ENCODE measurements at places on chromosomes 11 and 22. TPM values are rescaled to one million over a fixed set of nuclear protein-coding genes. Genes with fewer than 3 reads are reported as not detected.

Gene DDTL
- total RNA-seq, result 0.80 TPM

Gene KRTAP5-7
- not detected for total RNA-seq

Gene ABTB2
- total RNA-seq, result 3.5 TPM

- DNase-seq, result peak; percentile 45
- H3K27ac ChIP-seq, result no peak overlapping the region
- no peaks in the 10 kb centered on the region for H3K4me1 ChIP-seq
- H3K36me3 ChIP-seq, result no peaks in the 10 kb centered on the region
Measured at GRCh38 chr11:60251485-60252212, 8.7 kb upstream of the MS4A4E start.

DNA sequence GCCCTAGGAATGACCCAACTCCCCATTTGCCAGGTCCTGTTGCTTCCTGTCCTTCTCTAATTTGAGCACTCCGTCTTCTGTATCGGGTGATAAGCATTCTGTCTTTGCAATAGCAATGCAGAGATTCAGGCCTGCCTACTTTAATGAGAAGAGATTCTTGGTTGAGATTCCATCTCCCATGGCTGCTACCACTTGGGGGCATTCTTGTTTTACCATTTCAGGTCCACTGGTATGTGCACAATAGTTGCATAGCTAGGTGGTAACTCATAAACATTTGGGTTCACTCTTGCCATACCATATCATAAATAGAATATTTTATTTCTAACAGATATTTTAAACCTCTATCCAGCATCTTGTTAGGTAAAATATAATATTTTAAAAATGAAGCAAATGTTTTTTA lies 34.4 kb upstream of the CALCB start:
- H3K27me3 ChIP-seq, result peaks cover 2% of the 10 kb centered on the region
- no peak for DNase-seq
- H3K36me3 ChIP-seq, result no peaks in the 10 kb centered on the region

GRCh38 chr11:120606211-120607010 lies 94.9 kb downstream of the GRIK4 start:
- no peak for DNase-seq
- no peak overlapping the region for H3K4me3 ChIP-seq
- no peak overlapping the region for H3K27ac ChIP-seq
- peaks cover 7% of the 10 kb centered on the region for H3K4me1 ChIP-seq
- H3K27me3 ChIP-seq, result no peaks in the 10 kb centered on the region
- no peaks in the 10 kb centered on the region for H3K36me3 ChIP-seq

DNA sequence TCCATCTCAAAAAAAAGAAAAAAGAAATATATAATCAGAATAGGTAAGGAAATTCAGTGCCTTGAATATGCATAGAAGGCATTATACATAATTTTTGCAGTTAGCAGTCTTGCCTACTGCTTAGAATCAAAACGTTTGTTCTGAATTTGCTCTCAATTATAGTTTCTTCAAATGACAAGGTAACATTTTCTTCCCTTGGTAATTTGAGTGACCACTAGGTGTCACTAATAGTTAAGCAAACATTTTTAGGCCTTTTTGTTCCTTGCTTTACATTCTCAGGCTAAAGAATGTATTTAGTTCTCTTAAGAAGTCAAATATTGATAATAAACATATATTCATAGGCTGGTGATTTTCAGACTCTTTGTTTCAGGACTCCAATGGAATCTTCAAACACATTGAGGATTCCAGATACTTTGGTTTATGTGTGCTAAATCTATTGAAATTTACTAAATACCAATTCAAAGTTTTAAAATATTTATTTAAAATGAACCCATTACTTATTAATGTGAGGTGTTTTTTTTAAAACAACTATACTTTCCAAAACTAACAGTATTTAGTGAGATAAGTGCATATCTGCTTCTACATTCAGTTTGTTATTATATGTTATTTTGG lies 55.0 kb upstream of the DEPDC7 start:
- peaks cover 24% of the 10 kb centered on the region for H3K36me3 ChIP-seq
- DNase-seq, result peak; percentile 71
- H3K27ac ChIP-seq, result no peak overlapping the region

DNA sequence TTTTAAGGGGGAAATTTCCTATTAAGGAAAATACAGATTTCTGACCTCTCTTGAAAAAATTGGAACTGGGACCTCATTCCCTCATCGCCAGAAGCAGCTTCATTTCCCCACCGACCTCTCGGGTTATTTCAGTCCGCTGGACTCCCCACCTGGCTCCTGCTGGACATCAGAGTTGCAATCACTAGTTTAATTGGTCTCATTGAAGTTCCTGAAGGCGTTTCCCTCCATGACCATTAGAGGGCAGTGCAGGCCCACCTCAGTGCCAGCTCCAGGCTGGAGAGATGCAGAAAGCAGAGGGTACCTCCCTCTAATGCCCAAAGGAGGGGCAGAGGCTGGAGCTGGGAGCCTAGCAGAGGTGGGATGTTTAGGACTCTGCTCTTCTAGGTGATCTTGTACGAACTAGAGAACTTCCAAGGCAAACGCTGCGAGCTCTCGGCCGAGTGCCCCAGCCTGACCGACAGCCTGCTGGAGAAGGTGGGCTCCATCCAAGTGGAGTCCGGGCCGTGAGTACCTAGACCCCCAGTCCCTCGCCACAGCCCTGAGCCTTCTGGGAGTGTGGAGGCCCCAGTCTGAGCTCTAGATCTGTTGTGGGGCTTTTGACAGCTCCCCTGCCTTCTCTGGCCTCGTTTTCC lies 2.7 kb downstream of the CRYBB3 start:
- no peaks in the 10 kb centered on the region for H3K27me3 ChIP-seq
- DNase-seq, result peak; percentile 56
- H3K36me3 ChIP-seq, result no peaks in the 10 kb centered on the region
- no peaks in the 10 kb centered on the region for H3K4me1 ChIP-seq
- no peak overlapping the region for H3K27ac ChIP-seq

- no peaks in the 10 kb centered on the region for H3K4me1 ChIP-seq
- no peak overlapping the region for H3K27ac ChIP-seq
- H3K4me3 ChIP-seq, result no peak overlapping the region
- DNase-seq, result peak; percentile 20
Measured at GRCh38 chr11:29452146-29452545, 564.7 kb downstream of the KCNA4 start.

DNA sequence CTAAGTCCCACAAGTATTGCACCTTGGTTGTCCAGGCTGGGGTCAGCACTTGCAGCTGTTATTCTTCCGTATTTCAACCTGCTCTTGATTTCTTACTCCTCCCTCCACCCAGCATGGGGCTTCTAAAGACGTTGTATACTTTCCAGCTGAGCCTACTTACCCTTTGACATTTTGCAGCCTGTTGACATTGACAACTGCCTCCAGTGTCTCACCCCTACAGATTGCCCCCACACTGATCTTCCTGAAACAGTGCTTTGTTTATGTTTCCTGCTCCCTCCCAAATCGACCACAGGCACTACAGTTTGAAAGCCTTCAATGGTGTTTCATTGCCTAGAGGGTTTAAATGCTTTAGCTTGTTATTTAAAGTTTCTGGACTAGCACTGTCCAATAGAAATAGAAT lies 56.6 kb downstream of the FAM83F start:
- H3K36me3 ChIP-seq, result no peaks in the 10 kb centered on the region
- peaks cover 9% of the 10 kb centered on the region for H3K4me1 ChIP-seq
- H3K27me3 ChIP-seq, result no peaks in the 10 kb centered on the region
- DNase-seq, result no peak
- no peak overlapping the region for H3K4me3 ChIP-seq
- H3K27ac ChIP-seq, result no peak overlapping the region

- no peak overlapping the region for H3K4me3 ChIP-seq
- DNase-seq, result no peak
- H3K27me3 ChIP-seq, result no peaks in the 10 kb centered on the region
- no peaks in the 10 kb centered on the region for H3K36me3 ChIP-seq
- no peaks in the 10 kb centered on the region for H3K4me1 ChIP-seq
Measured at GRCh38 chr22:48689206-48689605, 1138.5 kb downstream of the BRD1 start.

DNA sequence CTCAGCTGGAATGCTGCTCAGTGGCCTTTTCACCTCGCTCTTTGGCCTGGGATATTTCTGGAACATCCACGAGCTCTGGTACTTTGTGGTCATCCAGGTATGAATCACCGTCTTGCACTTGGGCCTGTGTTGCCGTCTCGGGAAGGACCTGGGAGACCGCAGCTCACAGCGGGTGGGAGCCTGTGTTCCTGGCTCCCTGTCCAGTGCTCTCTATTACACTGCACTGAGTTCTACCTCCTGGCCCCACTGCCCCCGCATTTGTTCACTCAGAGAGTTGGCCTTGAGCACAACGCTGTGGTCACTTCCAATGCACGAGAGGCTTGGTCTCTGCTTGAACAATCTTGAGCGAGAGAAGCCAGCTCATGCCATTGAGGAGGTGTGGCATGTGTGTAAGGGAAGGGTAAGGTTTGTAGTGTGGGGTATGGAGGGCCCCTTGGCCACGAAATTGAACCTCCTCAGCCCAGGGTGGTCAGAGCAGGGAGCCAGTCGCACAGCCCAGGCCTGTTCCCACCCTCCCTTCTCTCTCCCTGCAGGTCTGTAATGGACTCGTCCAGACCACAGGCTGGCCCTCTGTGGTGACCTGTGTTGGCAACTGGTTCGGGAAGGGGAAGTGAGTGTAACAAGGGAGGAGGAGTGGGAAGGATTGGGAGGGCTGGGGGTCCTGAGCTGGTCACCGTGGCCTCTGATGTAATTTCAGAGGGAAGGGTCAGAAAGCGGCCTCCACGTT lies 16.2 kb downstream of the SLC37A2 start:
- no peak overlapping the region for H3K4me3 ChIP-seq
- no peaks in the 10 kb centered on the region for H3K4me1 ChIP-seq
- no peak overlapping the region for H3K27ac ChIP-seq
- H3K36me3 ChIP-seq, result no peaks in the 10 kb centered on the region

DNA sequence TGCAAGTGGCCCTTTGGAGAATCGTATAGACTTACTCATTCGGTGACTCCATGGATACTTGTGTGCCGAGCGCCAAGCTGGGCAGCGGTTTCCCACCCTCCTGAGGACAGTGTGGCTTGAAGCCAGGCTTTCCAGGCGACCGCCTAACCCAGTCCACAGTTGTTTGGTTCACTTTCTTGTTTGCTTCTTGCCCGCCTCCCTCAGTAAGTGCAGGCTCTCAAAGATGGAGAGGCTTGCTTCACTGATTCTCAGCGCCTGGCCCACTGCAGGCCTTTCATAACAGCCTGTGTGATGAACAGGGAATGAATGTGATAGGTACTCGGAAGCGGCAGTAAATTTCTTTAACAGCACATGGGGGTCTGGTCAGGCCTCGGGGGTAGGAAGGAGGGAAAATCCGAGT lies 11.2 kb upstream of the MDK start:
- DNase-seq, result no peak
- no peak overlapping the region for H3K27ac ChIP-seq
- peaks cover 52% of the 10 kb centered on the region for H3K4me1 ChIP-seq
- H3K4me3 ChIP-seq, result no peak overlapping the region
- peaks cover 64% of the 10 kb centered on the region for H3K36me3 ChIP-seq

DNA sequence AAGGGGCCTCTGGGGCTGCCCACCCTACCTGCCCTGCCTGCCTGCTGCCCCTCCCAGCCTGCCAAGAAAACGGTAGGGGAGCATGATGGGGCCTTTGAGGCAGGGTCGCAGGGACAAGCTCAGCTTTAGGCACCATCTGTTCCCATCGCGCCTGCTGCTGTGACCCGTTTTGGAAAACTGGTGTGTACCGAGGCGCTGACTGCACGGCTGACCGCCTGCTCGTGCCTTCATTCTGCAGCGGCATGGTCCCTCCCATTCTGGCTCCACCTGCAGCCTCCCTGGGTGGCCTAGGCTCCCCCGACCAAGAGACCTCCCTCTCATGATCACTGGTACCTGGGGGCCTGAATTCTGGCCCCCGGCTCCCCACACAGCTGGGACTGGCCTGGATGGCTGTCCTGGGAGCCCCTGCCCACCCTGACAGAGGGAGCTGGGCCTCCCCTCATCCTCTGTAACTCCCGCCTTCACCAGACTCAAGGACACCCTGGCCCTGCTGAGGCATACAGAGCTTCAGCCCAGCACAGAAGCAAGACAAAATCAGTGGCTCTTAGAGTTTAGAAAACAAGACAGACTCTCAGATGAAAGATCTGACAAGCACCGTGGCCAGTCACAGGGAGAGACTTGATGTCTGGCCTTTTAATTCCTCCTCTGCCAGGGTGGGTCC lies 6.5 kb upstream of the MYRF start:
- peaks cover 3% of the 10 kb centered on the region for H3K27me3 ChIP-seq
- no peak overlapping the region for H3K4me3 ChIP-seq
- H3K27ac ChIP-seq, result peak overlapping the region; percentile 7
- peaks cover 53% of the 10 kb centered on the region for H3K4me1 ChIP-seq
- peaks cover 27% of the 10 kb centered on the region for H3K36me3 ChIP-seq

- no peak overlapping the region for H3K4me3 ChIP-seq
- H3K4me1 ChIP-seq, result no peaks in the 10 kb centered on the region
- H3K27me3 ChIP-seq, result no peaks in the 10 kb centered on the region
- H3K36me3 ChIP-seq, result peaks cover 22% of the 10 kb centered on the region
- no peak for DNase-seq
- no peak overlapping the region for H3K27ac ChIP-seq
Measured at GRCh38 chr22:42160830-42161696, 30.5 kb upstream of the CYP2D6 start.

DNA sequence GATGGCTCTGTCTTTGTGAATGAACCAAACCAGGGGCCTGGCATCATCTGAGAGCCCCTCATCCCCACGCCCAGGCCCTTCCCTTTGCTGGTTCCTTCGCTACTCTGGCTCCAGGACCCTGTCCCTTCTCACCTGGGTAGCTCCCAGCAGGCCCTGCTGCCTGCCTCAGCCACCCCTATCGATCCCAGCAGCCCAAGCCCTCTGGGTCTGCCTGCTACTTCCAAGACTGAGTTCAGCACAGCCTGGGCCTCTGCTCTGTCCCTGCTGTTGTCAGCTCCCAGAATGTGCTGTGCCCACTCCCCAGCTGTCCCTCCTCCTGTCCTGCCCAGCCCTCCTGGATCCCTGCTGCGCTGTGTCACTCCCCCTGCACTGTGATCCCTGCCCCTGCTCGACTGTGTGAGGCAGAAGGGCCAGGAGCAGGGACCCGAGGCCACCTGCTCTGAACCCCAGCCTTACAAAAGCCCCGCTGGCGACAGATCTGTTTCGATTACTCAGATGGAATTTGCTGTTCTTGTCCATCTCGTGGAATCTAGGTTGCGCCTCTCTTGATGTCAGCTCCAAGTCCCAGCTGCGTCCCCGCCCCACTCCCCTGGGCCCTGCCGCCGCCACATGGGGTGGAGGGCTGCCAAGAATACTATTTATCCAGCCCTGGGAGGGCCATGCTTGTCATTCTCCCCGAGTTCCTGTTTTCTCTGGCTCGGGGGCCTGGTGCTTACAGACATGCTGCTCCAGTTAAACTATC lies 13.0 kb downstream of the MRPL21 start:
- peaks cover 31% of the 10 kb centered on the region for H3K36me3 ChIP-seq
- no peak overlapping the region for H3K4me3 ChIP-seq
- H3K27ac ChIP-seq, result peak overlapping the region; percentile 93
- H3K27me3 ChIP-seq, result no peaks in the 10 kb centered on the region
